ENCODE measurements at places on chromosomes 6 and 20.
A peak's percentile ranks its signal among the peaks of the same experiment; 100 is the strongest.

- no peak for DNase-seq
These were observed 525 bp downstream of the FAM229B start for GRCh38 chr6:112087916-112088315.

DNA sequence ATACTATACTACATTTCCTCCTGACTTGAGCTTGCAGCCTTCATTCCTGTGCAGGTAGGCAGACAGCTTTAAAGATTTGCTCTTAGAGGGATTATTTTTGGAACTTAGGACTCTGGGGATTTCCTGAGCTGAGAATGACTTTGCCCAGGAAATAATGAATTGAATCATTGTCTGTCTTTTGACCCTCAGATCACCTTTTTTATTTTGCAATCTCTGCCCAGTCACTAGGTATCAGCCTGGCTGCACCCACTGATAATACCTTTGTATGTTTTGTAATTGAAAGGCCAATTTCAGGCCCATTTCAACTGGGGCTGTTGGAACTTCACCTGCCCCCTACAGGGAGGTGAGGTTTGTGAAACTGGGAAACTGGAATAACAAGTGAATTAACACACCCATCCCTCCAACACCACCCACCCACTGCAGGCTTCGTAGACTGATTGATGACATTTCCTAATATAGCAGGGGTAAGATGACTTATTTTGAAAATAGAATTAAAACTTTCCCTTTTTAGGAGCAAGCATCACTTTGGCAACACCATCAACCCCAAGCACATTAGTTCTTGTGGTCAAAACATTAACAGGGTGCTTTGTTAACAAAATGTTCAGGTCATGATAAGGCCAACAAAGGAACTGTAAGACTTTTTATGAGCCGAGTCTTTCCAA lies 157.1 kb upstream of the CENPW start:
- no peak for DNase-seq

GRCh38 chr6:167247814-167248595 lies 43.1 kb upstream of the UNC93A start:
- no peak for DNase-seq

DNA sequence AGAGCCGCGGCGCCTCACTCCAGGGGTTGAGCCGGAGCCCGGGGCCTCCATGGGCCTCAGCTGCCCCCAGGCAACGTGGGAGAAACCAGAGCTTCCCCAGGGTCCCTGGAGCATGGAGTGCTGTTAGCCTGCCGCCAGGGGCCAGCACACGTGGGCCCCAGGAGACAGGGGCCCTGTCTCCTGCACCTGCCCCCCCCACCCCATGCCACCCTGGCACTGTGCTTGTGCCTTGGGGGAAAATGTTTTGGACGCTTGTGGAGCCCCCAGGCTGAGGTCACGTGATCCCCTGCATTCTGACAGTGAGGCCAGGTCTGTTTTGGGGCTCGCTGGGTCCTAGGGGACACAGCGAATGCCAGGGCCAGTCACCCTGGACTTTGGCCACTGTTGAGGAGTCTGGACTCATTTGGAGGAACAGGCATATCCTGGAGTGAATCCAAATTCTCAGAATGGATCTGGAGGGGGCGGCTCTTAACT lies 30.2 kb upstream of the MPC1 start:
- DNase-seq, result no peak

- no peak for DNase-seq
These were observed 196.5 kb downstream of the GMPR start for GRCh38 chr6:16434885-16435284.

GRCh38 chr20:39874049-39874893 lies 814.8 kb downstream of the MAFB start:
- DNase-seq, result peak; percentile 88

GRCh38 chr20:2237059-2237458 lies 58.7 kb upstream of the TGM3 start:
- peak; percentile 66 for DNase-seq

DNA sequence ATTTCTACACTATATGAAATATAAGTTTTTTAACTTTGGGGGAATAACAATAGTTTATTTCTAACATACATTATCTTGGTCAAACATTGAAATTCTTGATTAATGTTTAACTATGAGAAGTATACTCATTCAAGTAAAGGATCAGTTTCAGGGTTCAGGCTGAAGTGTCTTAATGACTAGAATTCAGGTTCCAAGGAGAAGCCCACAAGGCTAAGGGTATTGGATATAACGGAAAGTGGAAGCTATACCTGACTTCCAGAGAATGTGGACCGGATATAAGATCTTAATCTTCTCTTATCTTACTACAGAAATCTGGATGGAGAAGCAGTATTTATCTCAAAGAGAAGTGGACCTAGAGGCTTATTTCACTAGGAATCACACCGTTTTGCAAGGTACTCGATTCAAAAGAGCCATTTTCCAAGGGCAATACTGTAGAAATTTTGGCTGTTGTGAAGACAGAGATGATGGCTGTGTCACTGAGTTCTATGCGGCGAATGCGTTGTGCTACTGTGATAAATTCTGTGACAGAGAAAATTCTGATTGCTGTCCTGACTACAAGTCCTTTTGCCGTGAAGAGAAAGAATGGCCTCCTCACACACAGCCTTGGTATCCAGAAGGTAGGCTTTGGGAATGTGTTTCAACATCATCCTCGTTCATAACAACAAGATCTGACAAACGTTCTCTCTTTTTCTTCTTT lies at the start of gene TINAG:
Gene TINAG, plus strand, starts transcription at position 153 of the 697 bp plus-strand sequence. Its CDS starts 110 bp downstream, at position 263.
- no peak for DNase-seq

DNA sequence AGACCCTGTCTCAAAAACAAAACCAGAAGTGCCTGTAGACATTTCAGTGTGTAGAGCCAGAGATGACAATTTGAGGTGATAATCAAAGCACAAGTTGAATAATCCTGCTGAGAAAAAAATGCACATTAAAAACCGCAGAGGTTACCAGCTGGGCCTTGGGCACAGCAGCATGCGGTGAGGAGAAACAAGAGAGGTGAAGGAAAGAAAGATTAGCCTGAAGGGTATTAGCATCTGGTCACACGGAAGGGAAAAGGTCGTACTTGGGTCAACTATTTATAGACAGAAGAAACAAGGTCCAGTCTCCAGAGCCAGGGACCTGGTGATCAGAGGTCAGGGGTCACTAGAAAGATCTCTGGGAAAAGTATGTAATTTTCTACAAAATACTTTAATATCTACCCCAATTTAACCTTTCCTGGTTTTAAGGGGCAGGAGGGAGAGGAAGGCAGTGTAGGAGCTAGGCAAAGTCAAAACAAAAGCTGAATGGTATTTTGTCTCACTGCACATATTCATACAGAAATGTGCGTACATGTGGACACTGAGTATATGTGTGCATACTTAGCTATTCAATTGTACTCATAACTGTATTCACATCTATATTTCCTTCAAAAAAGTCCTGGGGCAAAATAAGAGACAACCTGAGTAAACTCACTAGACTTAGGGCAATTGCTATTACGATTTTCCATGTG lies 10.1 kb downstream of the MAP7 start:
- no peak for DNase-seq

GRCh38 chr6:452301-453067 lies 60.9 kb downstream of the IRF4 start:
- DNase-seq, result no peak

- peak; percentile 32 for DNase-seq
These were observed 12.7 kb upstream of the SMOC2 start for GRCh38 chr6:168428052-168428826.

- peak; percentile 51 for DNase-seq
These were observed 158.1 kb upstream of the HCRTR2 start for GRCh38 chr6:55016261-55016660.

DNA sequence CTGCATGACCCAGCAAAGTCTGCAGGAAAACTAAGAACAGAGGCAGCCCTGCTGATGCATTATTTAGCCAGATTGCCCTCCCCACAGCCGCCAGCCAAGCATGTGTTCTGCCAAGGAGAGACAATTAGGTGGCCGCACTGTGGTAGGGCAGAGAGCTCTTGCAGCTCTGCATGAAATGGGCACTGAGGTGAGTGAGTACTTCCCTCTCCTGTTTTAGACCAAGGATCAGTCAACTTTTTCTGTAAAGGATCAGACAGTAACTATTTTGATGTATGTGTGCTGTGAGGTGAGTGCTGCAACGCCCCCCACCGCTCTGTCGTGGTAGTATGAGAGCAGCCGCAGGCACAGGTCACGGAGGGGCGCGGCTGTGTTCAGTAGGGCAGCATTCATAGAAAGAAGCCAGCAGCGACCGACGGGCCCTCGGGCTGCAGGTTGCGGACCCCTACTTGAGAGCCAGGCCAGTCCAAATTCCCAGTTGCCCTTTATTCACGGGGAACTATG lies 23.8 kb upstream of the FAM50B start:
- peak; percentile 13 for DNase-seq

GRCh38 chr6:157001716-157002115 lies 224.5 kb downstream of the ARID1B start:
- DNase-seq, result no peak

DNA sequence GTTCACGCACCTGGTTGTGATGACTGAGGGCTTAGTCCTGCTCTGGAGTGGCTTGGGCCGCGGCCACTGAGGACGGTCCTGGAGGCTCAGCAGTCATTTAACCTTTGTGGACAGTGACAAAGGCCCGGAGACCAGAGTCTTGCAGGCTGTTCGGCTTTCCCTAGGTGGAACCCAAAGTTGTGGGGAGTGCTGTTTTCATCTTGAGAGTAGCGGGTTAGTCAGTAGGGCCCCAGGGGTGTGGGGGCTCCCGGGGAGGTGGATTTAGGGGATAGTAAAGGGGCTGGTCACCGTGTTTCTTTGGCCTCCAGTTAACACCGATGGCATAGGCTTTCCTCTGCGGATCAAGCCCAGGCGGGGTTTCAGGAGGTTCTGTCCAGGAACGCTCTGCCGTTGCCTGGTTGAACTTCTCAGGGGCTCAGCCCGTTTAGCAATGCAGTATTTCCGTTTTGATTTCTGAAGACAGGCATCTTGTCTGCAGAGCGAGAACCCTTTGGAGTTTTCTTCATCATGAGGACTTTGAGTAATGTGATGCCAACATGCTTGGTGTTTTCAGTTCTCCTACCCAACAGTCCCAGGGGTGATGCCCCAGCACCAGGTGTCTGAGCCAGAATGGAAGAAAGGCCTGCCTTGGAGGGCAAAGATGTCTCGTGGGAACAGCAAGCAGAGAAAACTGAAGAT lies 31.8 kb downstream of the ZNF831 start:
- no peak for DNase-seq

- no peak for DNase-seq
These were observed 232.2 kb upstream of the FLRT3 start for GRCh38 chr20:14569641-14570040.

- DNase-seq, result no peak
These were observed 17.2 kb upstream of the NOX3 start for GRCh38 chr6:155472886-155473285.

- no peak for DNase-seq
These were observed 236.9 kb upstream of the SASH1 start for GRCh38 chr6:148105695-148106094.

DNA sequence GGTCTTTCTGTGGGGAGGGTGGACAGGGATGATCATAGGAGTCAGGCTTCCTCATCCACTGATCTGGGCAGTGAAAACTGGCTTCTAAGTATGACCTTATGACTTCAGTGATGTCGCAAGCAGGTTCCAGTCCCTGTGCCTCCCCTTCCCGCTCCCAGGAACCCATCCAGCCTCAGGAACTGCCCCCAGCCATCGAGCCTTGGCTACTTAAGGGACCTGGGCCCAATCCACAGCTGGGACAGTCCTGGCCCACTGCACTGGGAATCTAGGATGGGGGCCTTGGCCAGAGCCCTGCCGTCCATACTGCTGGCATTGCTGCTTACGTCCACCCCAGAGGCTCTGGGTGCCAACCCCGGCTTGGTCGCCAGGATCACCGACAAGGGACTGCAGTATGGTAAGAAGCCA lies at the start of gene LBP:
Gene LBP, plus strand, starts transcription at position 236 of the 405 bp plus-strand sequence. Its CDS starts 35 bp downstream, at position 271.
- no peak for DNase-seq

DNA sequence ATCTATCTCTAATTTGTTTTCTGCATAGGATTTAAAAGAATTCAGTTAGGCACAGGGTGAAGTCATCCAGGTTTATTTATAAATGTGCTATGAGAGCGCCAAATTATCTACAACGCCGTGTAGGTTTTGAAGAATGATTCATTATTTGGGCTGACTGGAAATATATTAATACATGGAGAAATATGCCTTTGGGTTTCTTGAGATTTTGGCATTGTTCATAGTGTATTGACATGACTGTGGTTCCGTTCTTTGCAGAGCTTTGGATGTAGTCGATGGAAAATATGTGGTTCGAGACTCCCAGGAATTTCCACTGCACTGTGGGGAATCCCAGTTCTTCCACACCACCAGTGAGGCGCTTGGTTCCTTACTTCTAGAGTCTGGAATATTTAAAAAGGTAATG lies 90.9 kb downstream of the CRYBG1 start:
- no peak for DNase-seq

- DNase-seq, result no peak
These were observed 463.8 kb downstream of the BMP2 start for GRCh38 chr20:7231303-7231702.

- no peak for DNase-seq
These were observed 38.3 kb upstream of the DUSP22 start for GRCh38 chr6:254016-254415.

GRCh38 chr6:144190593-144190992 lies 40.3 kb downstream of the STX11 start:
- DNase-seq, result no peak

GRCh38 chr6:33124525-33124901 lies 48.7 kb downstream of the HLA-DPB1 start:
- no peak for DNase-seq

- DNase-seq, result peak; percentile 89
These were observed 18.7 kb downstream of the SERPINB6 start for GRCh38 chr6:2952557-2953095.

- DNase-seq, result no peak
These were observed 74.3 kb downstream of the EFHC1 start for GRCh38 chr6:52494298-52495072.

- no peak for DNase-seq
These were observed 239.8 kb downstream of the PTPRT start for GRCh38 chr20:42949950-42950349.

DNA sequence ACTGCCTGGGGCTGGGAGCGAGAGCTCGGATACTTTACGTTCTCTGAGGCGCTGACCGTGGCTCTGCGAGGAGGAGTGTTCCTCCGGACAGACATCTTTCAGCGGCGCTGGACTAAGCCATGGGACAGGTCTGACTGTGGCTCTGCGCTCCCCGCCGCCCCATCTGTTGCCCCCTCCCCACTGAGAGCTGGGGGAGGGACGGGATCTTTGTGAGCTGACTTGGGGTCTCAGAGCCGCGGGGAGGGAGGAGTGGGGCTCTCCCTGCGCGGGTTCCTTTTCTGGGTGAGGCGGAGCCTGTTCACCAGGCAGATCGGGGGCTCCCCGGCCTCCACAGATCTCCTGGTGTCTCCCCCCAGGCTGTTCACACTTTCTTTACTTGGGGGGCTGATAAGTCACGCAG lies 11.3 kb upstream of the GATA5 start:
- no peak for DNase-seq
